ENCODE measurements at places on chromosomes 11 and 22. TPM values are rescaled to one million over a fixed set of nuclear protein-coding genes. Genes with fewer than 3 reads are reported as not detected.

DNA sequence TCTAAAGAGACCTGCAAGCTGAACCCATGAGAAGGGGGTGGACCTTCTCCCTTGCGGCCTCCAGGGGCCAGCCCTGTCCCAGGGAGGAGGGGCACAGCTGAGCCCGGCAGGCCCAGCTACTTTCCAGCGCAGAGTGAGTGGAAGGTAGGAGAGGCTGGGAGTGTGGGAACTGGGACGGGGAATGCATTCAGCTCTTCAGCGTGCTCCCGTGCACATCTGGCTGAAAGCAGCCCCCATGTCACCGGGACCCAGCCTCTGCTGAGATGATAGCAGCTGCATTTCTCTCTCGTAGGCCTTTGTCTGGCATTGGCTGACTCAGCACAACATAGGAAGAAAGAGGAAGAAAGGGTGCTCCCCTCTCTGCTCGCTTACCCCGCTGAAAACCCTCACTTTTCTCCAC is 951.5 kb downstream of the TBC1D22A start:
- no peak for DNase-seq

DNA sequence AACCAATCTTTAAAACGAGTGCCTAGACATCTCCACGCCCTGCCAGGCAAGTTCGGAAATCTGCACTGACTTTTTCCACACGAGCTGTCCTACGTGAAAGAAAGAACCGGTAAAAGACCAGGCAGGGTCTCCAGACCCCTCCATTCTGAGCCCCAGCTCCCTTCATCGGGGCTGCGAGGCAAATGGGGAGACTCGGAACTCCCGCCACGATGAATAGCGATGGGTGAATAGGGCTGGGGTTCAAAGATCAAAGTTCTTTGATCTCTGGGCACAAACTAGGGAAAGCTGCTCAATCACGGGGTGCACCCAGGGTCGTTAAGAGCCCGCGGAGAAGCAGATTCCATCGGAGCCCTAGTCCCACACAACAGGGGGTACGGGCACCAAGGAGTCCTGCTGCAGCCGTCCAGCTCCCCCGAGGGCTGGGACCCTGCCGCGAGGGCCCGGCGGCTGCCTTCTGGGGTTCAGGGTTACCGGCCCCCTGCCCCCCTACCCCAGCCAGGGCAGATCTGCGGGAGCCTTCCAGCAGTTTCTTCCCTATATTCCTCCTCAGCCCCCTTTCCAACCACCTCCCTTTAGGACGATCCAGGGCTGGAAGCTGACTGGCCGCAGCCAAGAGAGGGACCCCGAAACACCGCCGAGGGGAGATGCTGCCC is 1.1 kb downstream of the LRP4 start:
- no peak for DNase-seq

GRCh38 chr11:6708876-6709275 is 25.7 kb upstream of the MRPL17 start:
- DNase-seq = no peak

PHOX2A gene
- not detected for total RNA-seq

RPS6KA4 gene
- total RNA-seq = 33.2 TPM

GRCh38 chr11:102081313-102081712 is 28.9 kb upstream of the YAP1 start:
- DNase-seq = no peak

CELSR1 gene
- 5.7 TPM for total RNA-seq

- no peak for DNase-seq
Observed at GRCh38 chr11:34601609-34602008, 19.3 kb upstream of the EHF start.

DNA sequence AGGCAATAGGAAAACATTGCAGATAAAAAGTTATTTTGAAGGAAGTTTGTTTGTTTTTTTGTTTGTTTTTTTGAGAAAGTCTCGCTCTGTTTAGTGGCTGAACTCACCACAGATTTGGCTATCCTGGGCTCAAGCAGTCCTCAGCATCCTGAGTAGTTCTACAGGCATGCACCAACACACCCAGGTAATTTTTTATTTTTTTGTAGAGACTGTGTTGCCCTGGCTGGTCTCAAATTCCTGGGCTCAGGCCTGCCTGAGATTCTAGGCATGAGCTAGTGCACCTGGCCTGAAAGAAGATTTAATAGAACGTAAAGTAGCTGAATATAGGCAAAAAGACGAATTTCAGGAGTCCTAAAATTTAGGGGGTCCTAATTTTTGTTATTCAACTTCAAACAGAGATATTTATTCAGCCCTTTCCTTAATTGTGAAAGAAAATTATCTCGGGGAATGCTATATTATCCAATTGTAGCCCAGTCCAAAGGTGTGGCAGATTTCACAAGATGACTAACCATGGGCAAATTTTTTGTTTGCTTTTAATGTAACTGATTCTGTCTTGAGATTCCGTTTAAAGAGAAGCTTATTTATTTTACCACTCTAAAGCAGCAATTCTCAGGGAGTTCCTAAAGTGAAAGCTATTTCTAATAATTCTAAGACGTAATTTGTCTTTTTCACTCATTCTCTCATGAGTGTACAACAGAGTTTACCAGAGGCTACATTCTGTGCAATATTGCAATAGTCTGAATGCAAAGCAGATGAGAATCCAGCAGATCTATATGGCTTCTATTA is 940 bp downstream of the IL18 start:
- DNase-seq = no peak

GRCh38 chr11:117259417-117259816 is 26.9 kb downstream of the RNF214 start:
- no peak for DNase-seq

- no peak for DNase-seq
Observed at GRCh38 chr11:116310698-116311097, 462.1 kb downstream of the BUD13 start.

DNA sequence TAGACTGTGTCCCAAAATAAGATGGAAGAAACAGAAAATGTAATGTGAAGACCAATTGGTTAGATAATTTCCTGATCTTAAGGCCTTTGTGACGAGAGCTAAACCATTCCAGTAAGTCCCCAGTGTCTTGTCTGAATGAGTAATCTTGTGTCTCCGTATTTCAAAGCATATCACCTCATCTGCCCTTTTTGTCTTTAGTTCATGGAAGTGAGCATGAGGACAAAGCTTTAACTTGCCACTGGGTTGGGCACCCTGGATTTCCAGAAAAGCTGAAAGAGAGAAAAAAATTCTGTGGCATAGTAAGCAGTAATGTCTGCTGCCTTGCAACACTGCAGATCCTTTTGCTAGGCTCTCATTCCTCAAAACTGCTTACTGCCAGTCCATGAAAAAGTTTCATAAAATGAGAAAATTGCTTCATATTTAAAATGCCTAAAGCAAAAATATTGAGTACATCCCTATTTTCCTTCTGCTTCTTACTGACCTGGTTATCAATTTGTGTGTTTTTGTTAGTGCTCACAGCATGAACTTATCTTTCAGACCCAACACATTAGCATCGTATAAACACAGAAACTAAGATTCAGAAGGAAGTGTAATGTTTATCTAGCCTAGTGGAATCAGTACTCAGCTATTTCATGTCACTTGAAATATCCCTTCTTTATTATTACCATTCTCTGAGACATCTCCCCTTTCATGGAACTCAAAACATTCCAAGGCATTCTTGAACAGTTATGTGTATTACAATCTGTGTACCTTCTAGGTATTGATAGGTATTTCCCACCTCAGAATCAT is 5.3 kb downstream of the CASP12 start:
- no peak for DNase-seq

DNA sequence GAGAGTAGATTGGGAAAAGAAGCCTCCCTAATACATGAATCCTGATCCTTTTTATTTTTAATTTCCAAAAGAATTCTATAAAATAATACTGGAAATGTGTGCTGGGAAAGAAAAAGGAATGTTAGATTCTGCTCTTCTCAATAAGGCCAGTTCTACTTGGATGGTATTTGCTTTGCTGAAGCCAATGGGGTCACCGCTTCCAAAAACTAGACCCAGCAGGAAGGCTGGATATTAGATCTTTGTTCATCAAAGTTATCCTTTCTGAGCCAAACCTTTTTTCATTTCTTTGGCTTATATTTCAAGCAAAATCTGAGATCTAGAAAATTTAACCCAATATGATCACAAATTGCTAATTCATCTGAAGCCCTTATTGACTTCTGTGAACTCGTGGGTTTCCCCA is 41.4 kb downstream of the SCUBE2 start:
- DNase-seq = no peak

DNA sequence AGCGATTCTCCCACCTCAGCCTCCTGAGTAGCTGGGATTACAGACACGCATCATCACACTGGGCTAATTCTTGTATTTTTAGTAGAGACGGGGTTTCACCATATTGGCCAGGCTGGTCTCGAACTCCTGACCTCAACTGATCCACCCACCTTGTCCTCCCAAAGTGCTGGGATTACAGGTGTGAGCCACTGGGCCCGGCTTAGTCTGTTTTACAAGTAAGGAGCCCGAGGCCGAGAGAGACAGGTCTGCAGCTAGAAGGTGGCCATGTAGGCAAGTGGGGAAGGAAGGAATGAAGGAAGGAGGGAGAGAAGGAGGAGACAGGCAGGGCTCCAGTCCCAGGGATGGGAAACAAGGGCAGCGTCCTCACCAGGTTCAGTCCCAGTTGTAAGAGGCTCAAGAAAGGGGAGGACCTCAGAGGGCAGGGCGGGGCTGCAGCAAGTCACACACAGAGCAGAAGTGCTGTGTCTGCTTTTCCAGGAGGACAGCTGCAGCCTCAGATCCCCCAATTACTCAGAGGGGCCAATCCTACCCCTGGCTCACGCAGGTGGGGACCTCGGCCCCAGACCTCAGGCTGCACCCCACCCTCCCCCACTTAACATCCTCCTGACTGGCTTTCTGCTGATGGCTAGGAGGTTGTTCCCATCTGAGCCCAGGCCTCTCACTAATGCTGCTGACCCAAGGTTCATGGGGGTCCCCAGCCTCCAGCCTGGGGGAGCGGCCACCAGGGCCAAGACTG is 53.8 kb upstream of the PRR5 start:
- no peak for DNase-seq

DNA sequence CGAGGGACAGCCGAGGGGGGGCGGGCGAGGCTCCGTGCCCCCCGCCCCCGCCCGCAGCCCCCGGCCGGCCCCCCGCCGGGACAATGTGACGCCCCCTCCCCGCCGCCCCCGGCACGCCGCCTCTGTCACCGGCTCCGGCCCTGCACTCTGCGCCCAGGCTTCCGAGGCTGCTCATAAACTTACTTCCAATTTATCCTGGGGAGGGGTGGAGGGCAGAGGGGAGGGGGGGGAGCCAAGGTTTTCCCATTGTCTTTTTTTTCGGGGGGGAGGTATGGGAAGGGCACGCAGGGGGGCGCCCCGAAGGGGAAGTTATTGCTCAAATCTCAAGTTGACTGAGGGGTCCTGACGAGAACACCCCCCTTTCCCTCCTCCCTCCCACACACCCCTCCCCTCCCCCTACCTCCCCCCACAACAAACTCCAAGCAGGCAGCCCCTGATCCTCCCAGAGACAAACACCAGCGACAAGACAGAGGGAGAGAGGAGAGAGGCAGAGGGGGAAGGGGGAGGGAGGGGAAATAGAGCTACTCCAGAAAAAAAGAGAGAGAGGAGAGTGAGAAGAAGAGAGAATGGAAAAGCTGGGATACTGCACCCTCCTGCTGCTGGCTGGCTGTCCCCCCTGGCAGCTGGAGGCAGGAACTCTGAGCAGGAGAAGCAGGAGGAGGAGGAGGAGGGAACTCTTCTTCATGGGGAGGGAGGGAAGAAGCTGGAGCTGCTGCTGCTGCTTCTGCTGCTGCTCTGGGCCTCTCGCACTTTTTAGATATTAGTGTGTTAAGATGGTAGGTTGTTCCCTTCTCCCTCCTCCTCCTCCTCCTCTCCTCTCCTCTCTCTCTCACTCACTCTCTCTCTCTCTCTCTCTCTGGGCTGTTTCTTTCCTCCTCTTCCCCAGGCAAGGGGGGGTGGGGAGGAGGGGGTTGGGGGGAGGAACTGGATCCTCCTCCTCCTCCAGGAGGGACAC is 631 bp downstream of the PHF21A start:
- peak; percentile 88 for DNase-seq

DNA sequence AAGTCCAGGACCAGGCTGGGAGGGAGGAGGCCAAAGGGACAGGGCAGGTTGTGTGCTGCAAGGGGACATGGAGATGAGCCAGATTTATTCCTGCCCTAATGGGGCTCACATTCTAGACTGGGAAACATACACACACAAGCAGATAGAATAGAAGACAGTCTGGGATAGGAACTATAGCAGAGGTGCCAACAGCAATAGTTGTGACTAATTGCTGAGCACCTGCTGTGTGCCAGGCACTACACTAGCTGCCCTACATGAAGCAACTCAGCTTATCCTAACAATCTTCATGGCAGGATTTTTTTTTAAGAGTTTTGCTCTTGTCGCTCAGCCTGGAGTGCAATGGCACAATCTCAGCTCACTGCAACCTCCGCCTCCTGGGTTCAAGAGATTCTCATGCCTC is 11.4 kb downstream of the MOGAT2 start:
- DNase-seq = no peak

- DNase-seq = no peak
Observed at GRCh38 chr11:42596576-42597145, 715.1 kb upstream of the API5 start.

GRCh38 chr11:31326470-31327148 is 42.9 kb downstream of the DCDC1 start:
- DNase-seq = no peak

- no peak for DNase-seq
Observed at GRCh38 chr11:64803846-64804345, 882 bp upstream of the MAP4K2 start.

DNA sequence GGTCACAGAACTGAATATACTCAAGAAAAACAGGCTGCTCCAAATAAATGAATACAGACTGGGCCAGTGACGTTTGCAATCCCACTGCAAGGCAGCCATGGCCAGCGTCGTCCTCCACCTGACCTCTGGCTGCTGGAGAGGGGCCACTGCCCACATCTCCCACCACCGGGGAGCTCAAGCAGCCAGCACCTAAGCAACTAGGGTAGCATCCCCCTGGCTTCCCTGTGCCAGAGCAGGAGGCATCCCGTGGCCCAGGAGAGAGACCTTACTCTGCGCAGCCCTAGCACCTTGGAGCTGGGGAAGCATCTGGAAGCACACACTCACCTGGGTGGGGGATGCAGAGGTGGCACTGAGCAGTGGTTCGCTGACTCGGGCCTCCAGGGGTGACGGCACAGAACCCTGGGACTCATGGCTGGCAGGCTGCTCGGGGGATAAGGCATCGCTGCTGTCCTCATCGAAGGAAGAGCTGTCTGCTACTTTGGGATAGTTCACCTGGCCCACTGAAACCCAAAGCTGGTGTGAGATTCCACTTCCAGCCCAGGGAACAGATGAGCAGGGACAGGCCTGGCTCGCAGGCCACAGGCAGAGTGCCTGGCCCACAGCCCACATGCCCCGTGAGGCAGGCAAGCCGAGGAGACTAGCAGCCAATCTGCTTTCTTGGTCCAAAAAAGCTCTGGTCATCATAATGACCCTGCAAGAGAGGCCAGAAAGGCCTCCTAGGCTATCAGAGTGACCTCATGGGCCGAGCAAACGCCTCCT is 53.7 kb downstream of the SGSM3 start:
- DNase-seq = no peak

DNA sequence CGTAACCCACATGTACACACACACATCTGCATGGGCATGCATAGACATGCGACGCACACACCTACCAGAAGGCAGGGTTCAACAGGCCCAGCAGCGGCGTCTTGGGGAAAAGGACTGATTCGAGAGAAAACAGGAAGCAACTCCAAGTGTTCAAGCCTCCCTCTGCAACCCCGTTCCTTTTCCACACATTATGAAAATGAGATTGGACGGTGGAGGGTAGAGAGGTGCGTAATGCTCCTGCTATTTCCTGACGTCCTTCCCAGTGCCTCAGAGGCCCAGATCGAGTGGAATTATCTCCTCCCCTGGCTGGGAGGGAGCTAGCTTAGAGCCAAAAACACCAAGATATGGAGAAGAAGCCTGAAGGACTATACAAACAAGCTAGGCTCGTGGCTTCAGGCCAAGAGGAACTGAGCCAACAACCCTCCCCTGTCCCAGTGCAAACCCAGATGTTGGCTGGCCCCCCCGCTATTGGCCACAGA is 289.2 kb downstream of the MN1 start:
- peak; percentile 17 for DNase-seq

SCGB2A2 gene
- not detected for total RNA-seq

Measured in H4 (cell line).